ENCODE measurements at places on chromosomes 2 and 18.

DNA sequence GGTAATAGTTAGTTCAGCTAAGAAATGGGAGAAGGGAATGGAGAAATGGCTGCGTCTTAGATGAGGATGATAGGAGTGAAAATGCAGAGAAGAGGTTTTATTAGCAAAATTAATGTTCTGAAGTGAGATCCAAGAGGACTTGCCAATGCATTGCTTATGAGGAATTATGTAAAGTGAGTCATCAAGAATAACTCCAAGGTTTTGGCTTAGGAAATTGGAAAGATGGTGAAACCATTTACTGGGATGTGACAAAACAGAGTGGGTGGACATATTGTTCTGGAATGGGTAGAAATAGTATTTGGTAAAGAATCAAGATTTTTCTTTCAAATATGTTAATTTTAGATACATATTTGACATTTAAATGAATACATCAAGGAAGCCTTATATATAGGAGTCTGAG, 306.6 kb upstream of the CYRIA start:
- no peak for DNase-seq

- no peak for DNase-seq
Observed at GRCh38 chr2:77169426-77169825, 352.8 kb downstream of the LRRTM4 start.

- DNase-seq = no peak
Observed at GRCh38 chr2:100247256-100248043, 74.9 kb downstream of the LONRF2 start.

- no peak for DNase-seq
Observed at GRCh38 chr2:151437630-151438029, 27.9 kb downstream of the RIF1 start.

- no peak for DNase-seq
Observed at GRCh38 chr18:24491927-24492834, 31.7 kb downstream of the HRH4 start.

GRCh38 chr2:100383306-100383705, 34.2 kb downstream of the CHST10 start:
- no peak for DNase-seq

- no peak for DNase-seq
Observed at GRCh38 chr2:108621087-108621559, 86.9 kb downstream of the LIMS1 start.

DNA sequence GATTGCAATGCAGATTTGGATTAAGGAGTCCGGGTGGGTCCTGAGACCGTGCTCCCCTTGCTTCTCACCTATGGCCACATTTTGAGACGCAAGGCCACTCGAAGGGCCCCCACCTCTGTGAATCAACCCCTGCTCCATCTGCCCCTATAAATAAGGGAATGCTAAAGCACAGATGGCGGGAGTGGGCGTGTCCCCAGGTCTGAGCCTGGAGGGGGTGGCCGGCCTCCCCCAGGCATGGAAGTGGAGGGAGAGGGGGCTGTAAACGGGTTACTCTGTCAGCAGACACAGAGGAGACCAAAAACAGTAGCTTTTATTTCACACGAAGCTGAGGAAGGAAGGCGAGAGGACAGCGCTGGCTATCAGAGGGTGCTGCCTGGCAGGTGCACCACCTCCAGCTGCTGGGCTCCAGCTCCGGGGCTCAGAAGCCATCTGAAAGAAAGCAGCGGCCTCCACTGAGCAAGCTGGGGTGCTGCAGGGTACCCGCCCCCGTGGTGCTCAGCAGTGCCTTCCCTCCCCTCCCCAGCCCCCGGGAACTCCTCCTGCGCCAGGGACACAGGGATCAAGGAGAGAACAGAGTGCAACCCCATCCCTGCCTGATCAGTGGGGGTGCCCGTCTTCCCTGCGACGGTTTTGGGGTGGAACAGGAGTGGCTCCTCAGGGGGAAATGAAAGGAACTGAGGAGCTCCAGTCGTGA, 56.7 kb upstream of the RAB6C start:
- no peak for DNase-seq

GRCh38 chr2:1134629-1135028, 184.0 kb downstream of the SNTG2 start:
- no peak for DNase-seq

Measured in Right ventricle myocardium superior (tissue), 1 donor.